ENCODE measurements at places on chromosomes 12 and 14.

DNA sequence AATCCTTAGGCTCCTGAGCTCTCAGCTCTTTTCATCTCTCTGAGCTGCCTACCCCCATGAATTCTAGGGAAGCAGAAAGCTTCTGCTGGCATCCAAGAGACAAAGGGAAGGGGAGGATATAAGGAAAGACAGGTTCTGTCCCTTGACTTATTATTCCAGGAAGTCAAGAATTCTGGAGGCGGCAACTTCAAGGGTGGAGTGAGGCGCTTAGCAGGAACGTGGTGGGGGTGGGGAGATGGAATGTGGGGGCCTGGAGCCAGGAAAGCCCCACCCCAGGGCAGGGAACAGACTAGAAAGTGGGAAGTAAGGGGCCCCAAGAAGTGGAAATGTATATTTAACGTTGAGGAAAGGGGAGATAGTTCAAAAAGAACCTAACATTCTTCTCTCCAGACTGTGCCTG lies 1.4 kb downstream of the CALCOCO1 start:
- DNase-seq: no peak

GRCh38 chr12:3355378-3355900 lies 135.6 kb upstream of the PRMT8 start:
- no peak for DNase-seq

GRCh38 chr14:104105071-104105821 lies 19.7 kb downstream of the ASPG start:
- no peak for DNase-seq

DNA sequence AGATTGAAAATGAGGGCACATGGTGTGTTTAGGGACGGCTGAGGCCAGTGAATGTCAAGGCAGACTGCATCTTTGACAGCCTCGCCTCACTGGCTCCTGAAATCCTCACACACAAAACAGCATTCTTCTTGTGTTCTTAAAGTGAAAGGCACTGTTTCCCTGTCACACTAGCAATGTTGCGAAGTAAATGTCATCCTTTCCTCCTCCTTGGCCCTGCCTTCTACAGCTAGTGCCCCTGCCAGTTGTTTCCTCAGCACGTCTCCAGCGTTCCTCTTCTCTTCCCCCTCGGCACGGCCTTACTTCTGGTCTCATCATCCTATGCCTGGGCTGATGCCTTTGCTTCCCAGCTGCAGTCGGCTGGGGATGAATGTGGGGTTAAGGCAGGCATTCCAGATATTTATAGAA lies 129.4 kb upstream of the DNM1L start:
- no peak for DNase-seq

- DNase-seq: no peak
These were observed 232.1 kb upstream of the SEL1L start for GRCh38 chr14:81765651-81766275.

Data from ecto neural progenitor cell (in vitro differentiated cells).